ENCODE measurements at places on chromosomes 3 and 15.

DNA sequence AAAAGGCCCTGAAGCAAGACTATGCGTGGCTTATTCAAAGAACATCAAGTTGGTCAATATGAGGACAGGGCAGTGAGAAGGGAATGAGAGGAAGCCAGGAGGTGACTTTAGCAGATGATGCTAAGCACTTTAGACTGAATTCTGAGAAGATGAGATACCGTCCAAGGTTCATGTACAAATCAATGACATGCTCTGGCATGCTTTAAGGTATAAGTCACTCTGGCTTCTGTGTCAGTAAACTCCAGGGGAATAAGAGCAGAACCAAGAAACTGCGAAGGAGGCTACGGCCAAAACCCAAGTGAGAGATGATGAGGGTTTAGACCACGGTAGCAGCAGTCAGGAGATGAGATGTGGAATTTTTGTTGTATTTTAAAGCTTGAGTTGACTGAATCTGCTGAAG, 8.9 kb upstream of the CCDC50 start:
- no peak for DNase-seq

- DNase-seq = no peak
Measured at GRCh38 chr3:18207226-18207625, 217.9 kb downstream of the SATB1 start.

- peak; percentile 66 for DNase-seq
Measured at GRCh38 chr15:40065166-40065565, 26.2 kb upstream of the SRP14 start.

DNA sequence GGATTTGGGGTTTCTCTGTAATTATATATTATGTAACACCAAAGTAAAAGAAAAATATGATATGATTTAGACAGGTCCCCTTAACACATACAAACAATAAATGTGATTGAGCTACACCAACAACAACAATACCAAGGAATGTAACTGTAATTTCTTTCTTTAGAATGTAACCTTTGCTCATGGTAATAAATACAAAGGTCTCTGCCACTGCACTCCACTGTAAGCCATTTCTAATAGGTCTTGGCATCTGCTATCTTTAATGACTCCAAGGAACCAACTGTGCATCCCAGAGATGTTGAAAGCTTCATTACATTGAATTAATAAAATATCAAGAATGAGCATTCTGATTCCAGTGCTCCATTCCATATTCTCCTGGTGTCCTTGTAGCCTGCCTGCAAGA, 88.8 kb downstream of the PDZRN3 start:
- DNase-seq = no peak

GRCh38 chr3:15476378-15476777, 45.1 kb downstream of the COLQ start:
- no peak for DNase-seq

- no peak for DNase-seq
Measured at GRCh38 chr3:27022096-27022761, 347.0 kb downstream of the NEK10 start.

DNA sequence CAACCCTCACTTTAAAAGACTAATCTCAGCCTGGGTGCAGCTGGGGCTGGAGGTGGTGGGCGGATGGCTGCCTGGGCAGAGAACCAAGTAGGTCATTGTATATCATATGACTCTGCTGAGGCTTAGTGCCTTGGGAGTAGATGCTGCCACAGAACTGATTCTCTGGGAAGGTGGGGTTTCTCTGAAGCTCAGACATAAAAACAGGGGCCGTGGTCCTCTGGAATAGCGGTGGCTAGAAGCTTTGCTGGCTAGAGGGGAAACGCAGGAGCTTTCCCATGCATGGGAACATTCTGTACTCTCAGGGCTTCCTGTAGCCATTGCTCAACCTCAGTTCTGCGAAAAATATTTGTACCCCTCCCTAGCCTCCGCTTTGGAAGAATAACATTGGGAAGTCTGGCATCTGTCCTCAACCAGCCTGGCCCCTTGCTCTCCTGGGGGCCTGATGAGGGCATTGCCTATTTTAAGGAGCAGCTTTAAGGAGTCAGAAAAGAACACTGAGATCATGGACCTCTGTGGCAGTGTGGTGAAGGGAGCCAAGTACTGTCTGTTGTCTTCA, 14.7 kb downstream of the TIMP4 start:
- DNase-seq = peak; percentile 4

- DNase-seq = no peak
Measured at GRCh38 chr3:46719044-46719565, 1.4 kb upstream of the PRSS50 start.

DNA sequence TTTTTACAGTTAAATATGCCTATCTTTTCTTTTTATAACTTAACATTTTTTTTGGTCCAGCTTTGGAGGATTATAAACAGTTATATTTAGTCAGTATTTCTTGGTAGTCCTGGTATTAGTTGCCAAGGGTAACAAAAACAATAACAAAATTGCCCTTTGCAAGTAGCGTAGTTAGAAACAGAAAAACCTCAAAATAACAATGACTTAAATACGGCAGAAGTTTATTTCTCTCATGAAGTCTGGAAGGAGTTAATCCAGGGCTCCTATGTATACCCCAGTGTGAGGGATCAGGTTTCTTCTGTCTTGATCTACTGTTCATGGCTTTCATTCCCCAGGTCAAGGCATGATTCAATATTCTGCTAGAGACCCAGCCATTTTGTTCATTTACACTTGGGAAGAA, 14.1 kb upstream of the MYH15 start:
- no peak for DNase-seq

GRCh38 chr3:139944256-139944910, 9.4 kb downstream of the CLSTN2 start:
- DNase-seq = peak; percentile 55

- DNase-seq = no peak
Measured at GRCh38 chr15:51619331-51620035, 3.1 kb downstream of the DMXL2 start.

GRCh38 chr3:175434561-175434960, 575.4 kb downstream of the NAALADL2 start:
- DNase-seq = no peak

DNA sequence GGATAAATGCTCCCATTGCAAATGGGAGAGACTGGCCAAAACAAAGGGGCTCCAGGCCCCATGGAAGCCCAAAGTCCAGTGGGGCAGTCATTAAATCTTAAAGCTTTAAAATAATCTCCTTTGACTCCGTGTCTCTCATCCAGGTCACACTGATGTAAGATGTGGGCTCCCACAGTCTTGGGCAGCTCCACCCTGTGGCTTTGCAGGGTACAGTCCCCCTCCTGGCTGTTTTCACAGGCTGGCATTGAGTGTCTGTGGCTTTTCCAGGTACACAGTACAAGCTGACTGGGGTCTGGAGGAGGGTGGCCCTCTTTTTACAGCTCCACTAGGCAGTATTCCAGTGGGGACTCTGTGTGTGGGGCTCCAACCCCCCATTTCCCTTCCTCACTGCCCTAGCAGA, 45.9 kb downstream of the NIPA2 start:
- DNase-seq = no peak

GRCh38 chr3:107985496-107985895, 105.3 kb downstream of the CD47 start:
- no peak for DNase-seq

- no peak for DNase-seq
Measured at GRCh38 chr15:89768071-89768500, 8.0 kb upstream of the MESP2 start.

- DNase-seq = no peak
Measured at GRCh38 chr3:72907731-72908620, 20.1 kb downstream of the GXYLT2 start.

DNA sequence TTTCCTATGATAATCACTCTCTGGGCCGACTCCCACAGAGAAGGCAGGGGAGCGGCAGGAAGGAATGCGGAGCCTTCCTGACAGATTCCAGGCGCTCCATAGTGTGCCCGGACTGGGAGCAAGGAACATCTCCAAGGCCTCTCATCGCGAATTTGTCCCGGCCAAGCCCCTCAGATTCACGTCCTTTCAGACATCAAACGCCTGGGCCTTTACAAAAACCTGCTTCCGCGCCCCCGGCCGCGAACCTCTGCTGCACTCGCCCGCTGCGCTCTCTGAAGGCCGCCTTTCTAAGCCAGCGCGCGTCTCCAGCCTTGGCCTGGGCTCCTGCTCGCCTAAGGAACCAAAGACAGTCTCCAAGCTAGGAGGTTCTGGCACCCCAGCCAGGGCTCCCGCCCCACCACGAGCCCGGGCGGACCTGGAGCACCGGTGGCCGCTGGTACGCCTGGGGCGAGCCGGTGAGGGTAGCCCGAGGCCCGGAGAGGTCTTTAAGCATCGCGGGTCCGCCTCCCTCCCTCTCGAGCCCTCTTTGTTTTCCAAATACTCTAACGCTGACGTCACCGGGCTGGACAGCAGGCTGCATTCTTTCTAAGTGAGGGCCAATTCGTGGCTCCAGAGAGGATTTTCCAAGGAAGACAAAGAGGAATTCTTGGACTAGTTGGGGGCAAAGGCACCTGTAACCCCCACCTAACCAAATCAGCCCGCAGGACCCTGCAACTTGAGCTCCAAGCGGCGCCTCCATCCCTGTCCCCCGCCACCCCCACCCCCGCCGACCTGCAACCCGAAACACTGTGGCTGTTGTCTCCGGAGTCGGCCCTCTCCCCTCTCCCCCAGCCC, 759 bp downstream of the AMOTL2 start:
- no peak for DNase-seq

DNA sequence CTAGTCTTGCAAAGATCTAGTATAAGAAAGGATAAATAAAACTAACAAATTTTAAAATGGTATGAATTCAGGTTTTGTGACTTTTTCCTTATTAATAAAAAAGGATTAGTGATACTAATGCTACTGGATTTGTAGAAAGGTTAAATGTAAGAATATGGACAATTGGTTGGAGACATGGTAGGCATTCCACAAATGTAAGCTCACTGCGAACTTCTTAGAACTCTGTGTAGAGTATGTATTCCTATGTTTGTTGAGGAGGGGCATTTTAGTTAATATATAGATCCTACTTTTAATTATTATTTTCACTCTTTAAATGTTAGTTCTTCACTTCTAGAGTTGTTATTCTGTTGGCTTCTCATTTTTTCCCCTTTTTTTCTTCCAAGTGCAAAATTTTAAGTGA, 414.3 kb downstream of the RBMS3 start:
- no peak for DNase-seq

GRCh38 chr15:50531766-50532165, 14.7 kb downstream of the USP50 start:
- DNase-seq = no peak

- DNase-seq = no peak
Measured at GRCh38 chr3:14306142-14306541, 96.3 kb upstream of the SLC6A6 start.

- DNase-seq = no peak
Measured at GRCh38 chr3:193857996-193858395, 265.0 kb downstream of the OPA1 start.

DNA sequence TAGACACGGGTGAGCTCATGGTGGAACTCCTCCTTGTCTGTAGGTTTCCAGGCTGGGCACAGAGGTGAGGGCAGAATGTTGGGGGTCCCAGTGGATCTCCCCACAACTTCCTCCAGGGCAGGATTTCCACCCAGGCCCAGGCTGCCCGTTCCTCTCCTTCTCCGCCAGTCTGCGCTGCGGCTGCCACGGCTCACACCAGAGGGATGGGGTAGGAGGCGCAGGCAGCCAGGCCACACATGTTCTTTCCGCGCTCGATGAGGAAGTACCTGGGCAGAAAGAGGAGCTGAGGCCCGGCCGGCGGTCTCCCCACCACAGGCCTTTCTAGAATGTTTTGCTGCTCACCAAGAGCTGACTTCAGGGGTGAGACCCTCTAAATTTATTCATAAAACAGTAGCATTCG, 22.9 kb downstream of the CTSH start:
- no peak for DNase-seq

DNA sequence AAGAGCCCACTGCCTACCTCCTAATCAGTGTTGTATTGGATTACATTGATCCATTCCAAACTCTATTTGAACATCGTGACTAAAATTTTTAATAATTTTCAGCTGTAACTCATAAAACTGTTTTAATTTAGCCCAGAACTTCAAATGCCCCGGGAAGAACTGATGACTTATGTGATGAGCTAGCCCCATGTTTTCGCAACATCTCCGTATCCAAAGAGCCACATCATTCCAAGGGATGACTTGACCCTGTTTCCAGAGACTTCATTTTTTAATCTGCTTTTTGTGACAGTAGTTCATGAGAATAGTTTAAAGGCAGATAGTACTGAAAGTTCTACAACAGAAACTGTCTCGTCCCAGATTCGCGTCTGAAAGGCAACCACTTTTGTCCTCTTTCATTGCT, 97.4 kb downstream of the STAC start:
- no peak for DNase-seq

DNA sequence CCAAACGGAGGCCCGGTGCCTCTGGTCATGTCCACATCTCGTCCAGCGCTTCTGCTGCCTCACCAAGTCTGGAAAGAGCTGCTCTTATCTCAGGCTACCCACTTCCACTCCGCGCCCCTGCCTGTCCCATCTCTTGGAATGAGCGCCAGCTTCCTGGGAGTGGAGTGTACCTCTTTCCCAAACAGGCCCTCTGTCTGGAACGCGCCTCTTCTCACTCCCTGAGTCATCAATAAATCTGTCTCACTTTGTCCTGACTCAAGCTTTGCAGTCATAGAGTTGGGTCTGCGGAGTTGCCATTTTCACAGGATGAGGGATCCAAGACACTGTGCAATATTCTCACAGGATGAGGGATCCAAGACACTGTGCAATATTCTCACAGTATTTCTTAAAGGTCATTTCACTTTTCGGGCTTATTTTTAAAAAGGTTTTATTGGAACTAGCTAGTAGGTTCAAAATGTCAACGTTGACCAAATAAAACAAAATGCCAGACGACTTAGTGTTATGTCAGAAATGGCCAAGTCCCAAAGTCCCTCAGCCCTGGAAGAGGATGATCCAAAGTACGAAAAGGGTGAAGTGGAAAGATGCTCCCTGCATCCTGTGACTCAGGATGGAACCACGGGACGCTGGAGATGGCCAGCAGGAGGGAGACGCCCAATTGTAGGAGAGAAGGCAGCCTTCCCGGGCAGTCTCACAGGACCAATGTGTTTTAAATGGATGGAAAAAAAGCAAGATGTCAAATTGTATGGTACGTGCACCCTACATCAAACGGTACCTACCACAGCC, 81.1 kb downstream of the CHSY1 start:
- DNase-seq = no peak

GRCh38 chr3:171373711-171374110, 86.5 kb downstream of the TNIK start:
- DNase-seq = no peak

DNA sequence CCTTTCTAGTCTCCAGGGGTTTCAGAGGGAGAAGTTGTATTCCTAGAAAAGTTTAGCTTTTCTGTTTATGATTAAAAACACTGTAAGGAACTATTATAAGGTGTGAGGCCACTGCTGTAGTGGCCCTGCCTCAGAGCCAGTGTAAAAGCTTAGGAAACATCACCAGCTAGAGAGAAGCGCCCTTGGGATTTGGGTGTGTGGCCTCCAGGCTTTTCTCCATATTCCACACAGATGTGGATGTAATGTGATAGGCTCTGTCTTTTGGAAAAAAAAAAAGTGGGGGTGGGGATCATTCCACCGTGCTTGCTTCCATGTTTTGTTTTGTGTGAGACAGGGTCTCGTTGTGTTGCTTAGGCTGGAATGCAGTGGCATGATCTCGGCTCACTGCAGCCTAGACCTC, 13.9 kb downstream of the SEC61A1 start:
- DNase-seq = no peak

- DNase-seq = no peak
Measured at GRCh38 chr15:96369825-96370621, 39.5 kb downstream of the NR2F2 start.
